ENCODE measurements at places on chromosomes 13 and 19. TPM values are rescaled to one million over a fixed set of nuclear protein-coding genes. Genes with fewer than 3 reads are reported as not detected.

The NRTN gene
- 0.94 TPM for total RNA-seq

The PLK5 gene
- not detected for total RNA-seq

GRCh38 chr19:49700563-49700962, 9.6 kb downstream of the CPT1C start:
- DNase-seq: no peak

DNA sequence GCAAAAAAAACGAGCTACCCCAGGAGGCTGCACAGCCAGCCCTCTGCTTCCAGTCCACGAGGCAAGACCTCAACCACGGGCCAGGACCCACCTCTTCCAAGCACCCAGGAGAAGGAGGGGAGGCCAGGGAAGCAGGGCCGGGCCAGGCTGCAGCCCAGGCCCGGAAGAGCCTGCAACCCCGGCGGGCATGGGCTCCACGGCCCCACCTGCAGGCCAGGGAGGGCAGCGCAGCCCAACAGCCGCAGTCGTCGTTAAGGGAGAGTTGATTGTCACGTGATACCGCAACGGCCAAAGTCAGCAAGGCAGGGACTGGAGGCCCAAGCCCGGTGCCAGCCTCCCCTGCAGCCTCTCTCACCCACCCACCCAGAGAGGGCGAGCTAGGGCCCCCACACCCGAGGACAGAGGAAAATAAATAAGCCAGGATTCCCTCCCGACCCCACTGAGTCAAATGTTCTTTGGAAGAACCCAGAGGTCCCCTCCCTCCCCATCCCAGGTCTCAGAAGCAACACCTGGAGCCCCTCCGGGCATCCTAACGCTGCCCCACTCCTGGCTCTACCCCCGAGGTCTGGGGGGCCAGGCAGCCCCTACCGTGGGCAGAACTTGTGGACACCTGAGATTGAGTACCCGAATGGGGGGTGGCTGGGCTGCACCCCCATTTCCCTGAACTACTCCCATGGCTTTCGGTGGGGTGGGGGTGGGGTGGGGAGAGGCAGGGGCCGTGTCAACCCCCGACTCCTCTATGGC, 5.2 kb upstream of the REXO1 start:
- DNase-seq: no peak

- DNase-seq: no peak
Observed at GRCh38 chr13:66576381-66576780, 653.8 kb downstream of the PCDH9 start.

DNA sequence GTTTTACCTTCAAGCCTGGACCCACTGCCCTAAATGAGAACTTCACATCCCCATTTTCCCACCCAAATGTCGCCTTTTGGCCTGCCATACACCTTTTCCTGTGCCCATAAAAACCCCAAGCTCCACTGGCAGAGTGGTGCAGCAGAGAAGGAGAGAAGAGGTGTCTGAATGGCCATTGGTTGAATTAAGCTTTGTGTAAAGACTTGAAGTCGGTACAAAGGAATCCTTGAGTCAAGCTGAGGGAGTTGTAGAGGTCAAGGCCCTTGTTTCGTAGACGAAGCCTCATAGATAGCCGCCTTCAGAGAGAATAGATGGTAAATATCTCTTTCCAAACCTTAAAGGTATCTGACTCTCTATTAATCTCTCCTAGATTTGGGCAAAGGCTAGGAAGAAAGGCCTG, 1479.2 kb upstream of the PRR20A start:
- DNase-seq: no peak

The IGFL1 gene
- total RNA-seq: not detected

The RFPL4A gene
- not detected for total RNA-seq

The CPAMD8 gene
- 8.2 TPM for total RNA-seq

GRCh38 chr19:4034048-4035017, 26.8 kb downstream of the PIAS4 start:
- no peak for DNase-seq

The ANKLE1 gene
- 3.0 TPM for total RNA-seq

DNA sequence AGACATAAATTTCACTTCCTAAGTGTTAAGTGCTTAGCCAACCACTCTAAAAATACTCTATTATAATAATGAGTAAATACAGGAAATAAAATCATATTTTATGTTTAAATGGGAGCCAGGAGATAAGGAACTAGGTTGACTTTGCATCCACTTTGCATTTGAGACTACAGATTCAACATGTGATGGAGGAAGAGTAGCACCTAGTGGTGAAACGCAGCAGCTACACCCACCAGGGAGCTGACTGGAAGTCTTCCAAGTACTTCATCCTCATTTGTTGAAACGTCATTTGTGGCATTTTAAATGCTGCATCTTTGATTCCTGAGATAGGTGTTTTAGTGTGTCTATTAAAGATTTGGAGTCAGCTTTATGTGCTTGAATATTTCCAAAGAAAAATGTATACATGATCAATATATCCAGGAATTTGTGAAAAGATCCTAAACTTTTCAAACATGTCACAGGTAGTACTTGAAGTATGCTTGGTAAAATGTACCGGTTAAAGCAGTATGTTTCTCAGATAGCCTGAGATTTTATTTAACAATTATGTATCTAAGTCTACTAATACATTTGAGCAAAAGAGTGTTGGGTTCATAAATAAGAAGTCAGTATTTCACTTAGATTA, 17.4 kb upstream of the KCTD12 start:
- no peak for DNase-seq

The KCNN4 gene
- 8.3 TPM for total RNA-seq

- DNase-seq: no peak
Observed at GRCh38 chr13:90565985-90566713, 781.3 kb upstream of the MIR17HG start.

The ABHD17A gene
- 83.4 TPM for total RNA-seq

The LILRA6 gene
- not detected for total RNA-seq

DNA sequence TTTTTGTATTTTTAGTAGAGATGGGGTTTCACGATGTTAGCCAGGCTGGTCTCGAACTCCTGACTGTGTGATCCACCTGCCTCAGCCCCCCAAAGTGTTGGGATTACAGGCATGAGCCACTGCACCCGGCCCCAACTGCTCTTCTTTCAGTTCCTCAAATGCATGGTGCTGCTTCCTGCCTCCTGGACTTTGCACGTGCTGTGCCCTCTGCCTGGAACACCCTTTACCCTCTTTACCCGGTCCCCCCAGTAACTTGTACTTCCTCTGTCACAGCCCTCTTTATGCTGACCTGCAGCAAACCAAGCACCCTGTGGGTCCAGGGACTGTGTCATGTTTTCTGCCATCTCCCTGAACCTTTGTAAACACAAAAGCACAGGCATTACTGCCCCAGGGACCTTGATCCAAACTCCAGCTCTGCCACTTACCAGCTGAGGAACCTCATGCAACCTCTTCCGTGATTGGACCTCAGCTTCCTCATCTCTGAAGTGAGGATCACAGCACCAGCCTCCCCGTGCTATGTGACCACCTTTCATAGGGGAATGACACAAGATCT, 3.8 kb downstream of the BLVRB start:
- no peak for DNase-seq

The TSSK6 gene
- 0.58 TPM for total RNA-seq

The OR7A10 gene
- total RNA-seq: not detected

The NTF4 gene
- total RNA-seq: 1.3 TPM

The CCDC70 gene
- total RNA-seq: not detected

The KL gene
- 1.4 TPM for total RNA-seq

DNA sequence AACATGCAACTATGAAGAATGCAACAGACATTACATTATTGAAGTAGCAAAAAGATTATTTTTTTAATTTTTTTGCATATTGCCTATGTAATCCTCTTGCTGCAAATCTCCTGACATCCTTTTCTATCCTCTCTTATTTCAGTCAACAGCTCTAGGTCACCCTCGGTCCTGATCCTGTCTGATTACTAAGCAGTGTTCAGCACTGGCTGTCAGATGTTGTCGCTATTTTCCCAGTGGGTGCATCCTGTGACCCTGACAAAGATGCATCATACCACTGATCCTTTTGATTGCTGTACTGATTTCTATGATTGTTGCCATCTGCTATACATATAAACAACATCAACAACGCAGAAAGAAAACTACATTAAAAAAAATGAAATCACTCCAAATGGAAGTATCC, 443.7 kb upstream of the PRR20A start:
- DNase-seq: no peak

GRCh38 chr19:13846557-13847406, 30.2 kb upstream of the NANOS3 start:
- DNase-seq: peak; percentile 52

The MZF1 gene
- total RNA-seq: 12.7 TPM

DNA sequence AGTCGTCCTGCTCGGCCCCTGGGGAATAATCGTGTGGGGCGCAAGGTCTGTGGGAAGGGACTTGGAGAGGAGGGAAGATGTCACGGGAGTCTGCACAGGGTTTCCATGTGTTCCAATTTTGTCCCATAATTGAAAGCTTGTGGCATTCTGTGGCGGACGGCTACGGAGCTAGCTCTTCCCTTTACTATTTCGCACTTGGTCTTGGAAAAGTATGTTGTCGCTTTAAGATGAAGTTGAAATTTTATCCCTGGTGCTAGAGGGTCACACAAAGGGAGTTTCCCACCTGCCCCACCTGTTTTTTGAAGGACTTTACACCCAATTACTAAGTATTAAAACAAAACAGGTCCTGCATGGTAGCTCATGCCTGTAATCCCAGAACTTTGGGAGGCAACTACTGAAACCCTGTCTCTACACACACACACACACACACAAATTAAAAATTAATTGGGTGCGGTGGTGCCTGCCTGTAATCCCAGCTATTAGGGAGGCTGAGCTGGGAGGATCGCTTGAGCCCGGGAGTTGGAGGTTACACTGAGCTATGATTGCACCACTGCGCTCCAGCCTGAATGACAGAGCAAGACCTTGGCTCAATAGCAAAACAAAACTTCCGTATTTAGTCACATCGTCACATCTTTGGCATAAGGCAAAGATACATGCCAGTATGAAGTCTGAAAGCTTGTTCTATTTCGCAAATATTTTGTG, 967 bp upstream of the TPT1 start:
- no peak for DNase-seq

DNA sequence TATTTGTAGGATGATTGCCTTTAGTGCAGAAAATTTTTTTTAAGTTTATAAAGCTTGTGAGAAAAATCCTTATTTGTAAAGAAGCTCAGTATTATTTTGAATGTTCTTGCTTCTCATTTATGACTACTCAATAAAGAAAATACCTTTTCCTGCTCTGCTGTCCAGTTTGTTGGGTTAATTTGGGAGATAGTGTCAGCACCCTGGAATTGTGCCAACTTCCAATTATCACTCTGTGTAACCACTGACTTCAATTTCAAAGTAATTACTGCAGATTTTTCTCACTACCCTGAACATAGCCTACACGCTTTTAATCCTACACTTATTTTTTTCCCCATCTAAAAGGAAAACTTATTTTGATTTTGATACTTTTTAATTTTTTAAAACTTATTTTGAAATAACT, 93.1 kb downstream of the GGACT start:
- no peak for DNase-seq

GRCh38 chr13:84661718-84662117, 779.4 kb upstream of the SLITRK1 start:
- no peak for DNase-seq

The TTC9B gene
- total RNA-seq: not detected

DNA sequence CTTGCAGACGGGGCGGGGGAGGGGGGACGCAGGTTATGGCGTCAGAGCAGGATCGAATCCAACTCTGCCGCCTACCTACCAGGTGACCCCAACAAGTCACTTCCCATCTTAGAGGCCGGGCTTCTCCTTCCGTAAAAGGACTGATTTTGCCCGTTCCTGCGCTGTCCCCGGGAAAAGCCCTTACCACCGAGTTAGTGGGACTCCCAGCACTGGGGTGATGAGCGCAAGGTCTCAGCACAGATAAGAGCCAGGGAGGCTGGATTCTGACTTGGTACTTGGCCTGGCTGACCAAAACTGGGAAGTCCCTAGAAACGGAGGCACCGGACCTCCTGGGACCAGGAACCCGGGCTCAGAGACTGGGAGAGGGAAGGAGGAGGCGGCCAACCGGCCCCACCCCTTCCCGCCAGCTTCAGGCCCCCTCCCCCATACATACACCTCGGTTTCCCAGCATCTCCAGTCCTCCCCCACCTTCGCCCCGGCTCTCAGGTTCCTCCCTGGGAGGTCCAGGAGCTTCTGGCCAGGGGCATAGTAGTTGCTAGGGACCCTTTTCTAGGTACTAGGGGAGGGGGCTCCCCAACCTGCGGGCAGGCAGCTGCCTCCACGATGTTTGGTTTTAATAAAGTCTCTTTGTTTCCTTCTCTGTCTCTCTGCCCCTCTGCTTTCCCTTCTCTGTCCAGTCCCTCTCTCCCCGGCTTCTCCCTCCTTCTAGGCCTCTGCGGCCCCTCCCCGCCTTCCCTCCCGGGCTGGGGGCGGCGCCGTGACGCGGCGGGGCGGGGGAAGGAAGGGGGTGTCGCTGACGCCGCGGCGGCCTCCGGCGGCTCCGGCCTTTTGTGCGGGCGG, at the start of gene GRAMD1A:
Gene GRAMD1A, plus strand, starts transcription at position 826 of the 840 bp plus-strand sequence. CDS start 156 bp downstream, outside the sequence.
- peak; percentile 58 for DNase-seq

DNA sequence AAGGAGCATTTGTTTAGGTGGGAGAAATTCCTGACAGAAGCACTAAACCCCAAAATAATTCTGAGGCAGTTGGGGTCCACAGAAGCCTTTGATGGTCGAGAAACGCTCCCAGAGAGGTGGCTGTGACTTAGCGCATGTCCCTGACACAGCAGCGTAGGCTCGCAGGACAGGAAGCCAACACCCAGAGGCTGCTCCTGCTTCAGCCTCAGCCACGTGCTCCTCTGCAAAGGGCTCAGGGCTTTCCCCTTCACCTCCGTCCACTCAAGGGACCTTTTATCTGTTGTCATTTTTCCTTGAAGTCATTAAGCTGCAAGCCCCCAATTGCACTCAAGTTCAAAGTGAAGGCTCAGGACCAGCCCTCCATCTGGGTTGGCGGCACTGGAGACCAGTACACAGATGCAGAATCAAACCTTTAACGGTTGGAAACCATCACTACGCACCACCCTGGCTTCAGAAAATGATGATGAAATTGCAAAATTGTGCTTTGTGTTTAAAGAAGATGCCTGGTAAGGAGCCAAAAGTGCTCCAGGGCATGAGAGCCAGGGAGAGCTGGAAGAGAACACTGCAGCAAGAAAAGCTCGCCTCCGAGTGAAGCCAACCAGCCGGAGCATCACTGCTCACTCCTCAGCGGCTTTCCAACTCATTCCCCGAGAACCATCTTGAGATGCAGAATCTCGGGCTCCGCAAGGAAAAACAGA, 219.6 kb downstream of the RAP2A start:
- no peak for DNase-seq

The PNMA8A gene
- total RNA-seq: 7.4 TPM

DNA sequence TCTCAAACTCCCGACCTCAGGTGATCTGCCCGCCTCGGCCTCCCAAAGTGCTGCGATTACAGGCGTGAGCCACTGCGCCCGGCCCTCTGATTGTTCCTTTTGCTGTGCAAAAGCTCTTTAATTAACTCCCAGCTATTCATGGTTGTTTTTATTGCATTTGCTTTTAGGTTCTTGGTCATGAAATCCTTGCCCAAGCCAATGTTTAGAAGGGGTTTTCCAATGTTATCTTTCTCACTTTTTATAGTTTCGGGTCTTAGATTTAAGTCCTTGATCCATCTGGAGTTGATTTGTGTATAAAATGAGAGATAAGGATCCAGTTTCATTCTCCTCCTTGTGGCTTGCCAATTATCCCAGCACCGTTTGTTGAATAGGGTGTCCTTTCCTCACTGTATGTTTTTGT, 19.2 kb upstream of the GRTP1 start:
- DNase-seq: no peak

Measured in epithelial cell of proximal tubule (primary cell).